RPMI8226 (cell line): ENCODE measurements at places on chromosomes 1 and 21.

GRCh38 chr1:165225650-165226049, 130.9 kb downstream of the LMX1A start:
- no peak for DNase-seq

DNA sequence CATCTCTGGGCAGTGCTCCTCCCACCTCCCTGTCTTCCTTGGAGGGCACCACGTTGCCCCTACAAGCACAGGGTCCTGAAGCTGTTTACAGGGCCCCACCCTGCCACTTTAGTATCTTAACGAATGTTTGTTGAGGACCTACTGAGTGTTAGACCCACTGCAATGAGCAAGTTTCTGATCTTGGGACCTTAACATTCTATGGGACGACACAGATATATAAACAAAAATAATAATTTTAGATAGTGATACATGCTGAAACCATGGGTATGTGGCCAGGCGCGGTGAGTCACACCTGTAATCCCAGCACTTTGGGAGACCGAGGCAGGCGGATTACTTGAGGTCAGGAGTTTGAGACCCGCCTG, 10.1 kb downstream of the ENTREP3 start:
- no peak for DNase-seq

GRCh38 chr1:207112616-207113296, 8.7 kb downstream of the C4BPA start:
- DNase-seq = no peak

DNA sequence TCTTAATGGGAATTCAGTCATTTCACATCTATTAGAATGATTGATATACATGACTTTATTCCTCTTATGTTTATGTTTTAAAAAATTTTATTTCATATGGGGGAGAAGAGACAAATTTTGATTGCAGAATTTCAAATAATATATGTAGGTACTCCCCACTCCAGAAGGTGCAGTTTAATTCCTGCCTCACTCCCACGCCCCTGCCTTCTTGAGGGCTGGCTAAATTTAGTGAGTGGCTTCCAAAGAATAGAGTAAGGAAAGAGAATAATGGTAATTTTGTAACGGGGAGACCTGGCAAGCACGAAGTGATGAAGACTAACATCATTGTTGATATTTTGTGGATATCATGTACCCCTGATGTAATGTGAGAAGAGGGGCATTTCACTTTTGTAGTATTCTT, 94.7 kb upstream of the FAM78B start:
- DNase-seq = no peak

DNA sequence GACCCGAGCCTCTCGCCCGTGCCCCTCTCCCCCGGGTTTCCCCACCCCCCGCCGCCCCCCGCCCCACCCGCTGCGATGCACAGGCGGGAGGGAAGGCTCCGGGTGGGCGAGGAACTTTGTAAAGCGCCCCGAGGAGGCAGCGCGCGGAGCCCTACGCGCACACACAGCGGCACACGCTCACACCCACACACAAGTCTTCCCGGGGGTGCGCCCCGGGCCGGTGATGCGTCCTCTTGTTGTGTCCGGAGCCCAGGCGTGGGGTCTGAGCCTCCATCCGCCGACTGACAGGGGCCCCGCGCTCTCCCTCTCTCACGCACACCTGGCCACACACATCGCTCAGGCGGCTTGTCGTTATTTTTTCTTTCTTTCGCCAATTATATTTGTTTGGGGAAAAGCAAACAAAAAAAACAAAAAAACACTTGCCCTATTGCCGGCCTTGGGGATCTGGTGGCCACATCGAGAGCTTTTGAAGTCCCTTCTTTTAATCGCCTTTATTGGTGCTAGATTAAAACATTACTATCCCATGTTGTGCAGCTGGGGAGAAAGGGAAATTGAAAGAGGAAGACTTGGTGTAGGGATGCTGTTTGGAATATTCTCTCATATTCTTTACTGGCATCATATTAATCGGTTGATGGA, 770 bp downstream of the NTNG1 start:
- DNase-seq = peak; percentile 14

DNA sequence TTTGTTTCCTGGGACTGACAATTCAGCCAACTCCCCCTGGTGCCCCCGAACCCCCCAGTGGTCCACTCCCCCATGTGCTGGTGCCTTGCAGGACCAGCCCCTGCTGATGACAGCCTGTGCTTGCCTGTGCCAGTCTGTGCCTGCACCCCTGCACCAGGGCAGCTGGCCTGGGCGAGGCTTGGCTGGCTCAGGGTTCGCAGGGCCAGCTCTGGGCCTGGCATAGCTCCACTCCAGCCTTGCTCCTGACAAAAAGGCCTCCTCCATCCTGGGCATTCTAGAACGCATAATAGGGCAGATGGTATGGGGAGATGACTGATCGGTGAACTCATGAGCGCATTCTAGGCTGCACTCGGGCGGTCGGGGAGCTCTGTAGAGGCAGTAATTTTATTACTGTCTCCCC, 5.4 kb downstream of the CNTN2 start:
- DNase-seq = no peak

- peak; percentile 85 for DNase-seq
These were observed 9.2 kb downstream of the FCMR start for GRCh38 chr1:206912445-206913095.

GRCh38 chr1:45566722-45567121, 16.1 kb downstream of the AKR1A1 start:
- no peak for DNase-seq

- DNase-seq = no peak
These were observed 14.7 kb downstream of the CASQ2 start for GRCh38 chr1:115753830-115754229.

GRCh38 chr1:198876371-198876871, 237.6 kb downstream of the PTPRC start:
- no peak for DNase-seq

- no peak for DNase-seq
These were observed 6.4 kb downstream of the CLCA2 start for GRCh38 chr1:86430376-86430775.

GRCh38 chr21:15221799-15222386, 157.1 kb upstream of the NRIP1 start:
- DNase-seq = peak; percentile 26

DNA sequence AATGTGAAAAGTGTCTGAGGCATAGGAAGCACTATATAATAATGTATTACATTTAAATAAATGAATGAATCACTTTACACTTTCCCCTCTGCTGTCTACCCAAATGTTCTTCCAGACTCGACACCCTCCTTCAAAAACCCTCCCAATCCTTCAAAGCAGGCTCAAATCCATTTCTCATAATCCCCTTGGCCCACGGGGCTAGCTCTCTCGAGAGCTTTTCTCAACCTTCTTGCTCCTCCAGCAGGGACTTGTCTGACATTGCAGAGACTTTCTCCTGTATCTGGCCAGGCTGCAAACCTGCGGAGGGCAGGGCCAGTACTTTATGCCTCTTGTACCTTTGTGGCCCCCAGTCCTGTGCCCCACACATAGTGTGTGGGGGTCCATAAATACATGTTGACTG, 14.1 kb upstream of the CNTN2 start:
- DNase-seq = no peak

DNA sequence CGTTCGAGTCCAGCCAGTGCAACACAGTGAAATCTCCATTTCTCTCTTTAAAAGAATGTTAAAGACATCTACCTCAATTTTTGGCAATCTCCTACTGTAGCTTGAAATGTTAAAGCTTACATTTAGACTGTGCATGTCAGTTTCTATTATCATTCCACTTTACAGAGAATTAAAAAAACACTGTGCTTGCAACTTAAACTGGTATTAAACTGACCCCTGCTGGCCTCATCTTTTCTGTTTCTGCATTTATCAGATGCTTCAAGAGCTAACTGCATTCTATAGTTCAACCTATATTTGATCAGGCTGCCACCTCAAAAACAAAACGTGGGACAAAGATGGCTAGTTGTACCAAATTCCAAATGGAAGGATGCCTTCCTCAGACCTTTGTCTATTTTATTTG, 226.5 kb downstream of the SMYD3 start:
- DNase-seq = peak; percentile 48

- peak; percentile 99 for DNase-seq
These were observed at the start of gene SDHB for GRCh38 chr1:17053685-17054410. SDHB (minus strand) TSS chr1:17054032; CDS start chr1:17054019, 13 bp downstream.

DNA sequence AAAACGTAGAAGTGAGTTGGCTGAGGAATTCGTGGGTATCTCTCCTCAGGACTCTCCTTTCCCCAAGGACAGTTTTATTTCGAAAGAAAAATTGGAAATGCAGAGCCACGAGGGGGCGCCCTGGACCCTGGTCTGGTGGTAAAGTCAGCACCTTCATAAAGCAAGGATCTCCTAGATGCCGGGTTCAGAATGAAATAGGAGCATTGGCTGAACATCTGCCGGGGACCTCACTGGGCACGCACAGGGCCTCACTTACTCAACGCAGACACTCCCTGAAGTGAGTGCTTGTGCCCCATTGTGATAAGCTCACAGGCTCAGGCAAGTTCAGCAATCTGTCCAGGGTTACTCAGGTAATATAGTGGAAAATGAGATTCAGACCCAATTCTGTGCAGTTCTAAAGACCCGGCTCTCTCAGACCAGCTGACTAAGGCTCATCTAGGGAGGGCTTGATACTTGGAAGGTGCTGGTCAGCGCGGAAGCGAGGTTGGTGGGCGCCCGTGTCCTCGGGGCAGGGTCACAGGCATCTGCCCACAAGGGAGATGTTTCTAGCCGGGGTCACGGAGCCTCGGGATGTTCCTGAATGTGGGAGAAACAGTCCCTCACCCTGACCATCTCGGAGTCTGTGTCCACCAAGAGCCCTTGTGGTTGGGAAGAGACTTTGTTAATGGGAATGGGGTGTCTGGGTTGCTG, 55.7 kb upstream of the ETV3 start:
- DNase-seq = peak; percentile 84

DNA sequence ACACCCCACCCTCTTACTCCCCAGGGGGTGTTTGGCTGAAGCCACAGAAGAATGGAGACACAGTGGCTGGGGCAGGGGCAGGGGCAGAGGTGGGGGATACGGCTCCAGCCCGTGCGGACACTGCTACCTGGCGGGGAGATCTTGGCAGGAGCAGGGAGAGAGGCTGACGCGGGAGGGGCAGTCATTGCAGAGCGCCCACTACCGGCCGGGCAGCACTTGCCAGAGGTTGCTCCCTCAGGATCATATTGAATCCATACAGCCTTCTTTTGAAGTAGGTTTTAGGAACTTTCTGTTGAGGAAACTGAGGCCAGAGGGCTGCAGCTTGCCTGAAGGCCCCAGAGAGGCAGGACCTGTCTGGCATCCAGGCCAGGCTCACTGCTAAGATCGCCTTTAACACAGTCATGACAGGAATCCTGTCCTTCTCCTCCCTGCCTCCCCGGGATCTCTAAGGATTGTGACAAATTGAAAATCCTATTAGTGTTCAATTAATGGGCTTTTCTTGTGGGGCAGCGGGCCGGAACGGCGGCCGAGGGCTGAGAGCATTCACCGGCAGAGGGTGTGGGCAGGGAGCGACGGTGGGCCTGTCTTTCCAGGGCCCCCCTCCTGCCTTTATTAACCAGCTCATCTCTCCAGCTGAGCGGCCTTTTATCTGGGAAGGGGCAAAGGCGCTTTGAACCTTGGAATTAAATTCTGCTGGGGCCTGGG, 65.5 kb upstream of the WNT4 start:
- DNase-seq = peak; percentile 30

- peak; percentile 20 for DNase-seq
These were observed 527 bp downstream of the MACO1 start for GRCh38 chr1:25430967-25431881.
